ENCODE measurements at places on chromosomes 2 and 18.

- no peak for DNase-seq
Observed at GRCh38 chr2:33859811-33860461, 260.8 kb upstream of the FAM98A start.

DNA sequence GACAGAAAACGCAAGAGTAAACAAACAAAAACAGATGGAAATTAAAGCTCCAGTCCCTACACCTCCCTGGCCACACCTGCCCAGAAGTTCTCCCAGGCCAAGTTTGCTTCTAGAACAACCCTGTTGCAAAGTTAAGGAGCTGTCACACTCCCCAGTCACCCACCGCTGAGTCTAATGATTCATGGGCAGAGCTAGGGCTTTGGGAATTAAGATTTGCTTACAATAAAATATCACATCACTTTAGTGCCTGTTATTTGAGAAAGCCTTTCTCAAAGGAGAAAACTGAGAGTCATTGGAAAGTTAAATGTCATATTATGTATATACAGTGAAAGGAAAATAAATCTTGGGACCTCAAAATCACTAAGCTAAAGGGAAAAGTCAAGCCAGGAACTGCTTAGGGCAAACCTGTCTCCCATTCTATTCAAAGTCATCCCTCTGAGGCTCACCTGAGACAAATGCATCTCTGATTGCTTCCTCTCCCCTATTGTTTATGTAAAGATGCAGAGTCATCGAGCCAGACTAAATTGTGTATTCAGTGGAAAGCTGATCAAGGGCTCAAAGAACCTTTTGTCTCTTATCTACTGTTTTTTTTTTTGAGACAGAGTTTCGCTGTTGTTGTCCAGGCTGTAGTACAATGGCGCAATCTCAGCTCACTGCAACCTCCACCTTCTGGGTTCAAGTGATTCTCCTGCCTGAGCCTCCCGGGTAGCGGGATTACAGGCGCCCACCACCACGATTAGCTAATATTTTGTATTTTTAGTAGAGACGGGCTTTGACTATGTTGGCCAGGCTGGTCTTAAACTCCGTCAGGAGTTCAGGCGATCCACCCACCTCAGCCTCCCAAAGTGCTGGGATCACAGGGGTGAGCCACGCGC is 2.8 kb downstream of the CRYGB start:
- DNase-seq, result no peak

DNA sequence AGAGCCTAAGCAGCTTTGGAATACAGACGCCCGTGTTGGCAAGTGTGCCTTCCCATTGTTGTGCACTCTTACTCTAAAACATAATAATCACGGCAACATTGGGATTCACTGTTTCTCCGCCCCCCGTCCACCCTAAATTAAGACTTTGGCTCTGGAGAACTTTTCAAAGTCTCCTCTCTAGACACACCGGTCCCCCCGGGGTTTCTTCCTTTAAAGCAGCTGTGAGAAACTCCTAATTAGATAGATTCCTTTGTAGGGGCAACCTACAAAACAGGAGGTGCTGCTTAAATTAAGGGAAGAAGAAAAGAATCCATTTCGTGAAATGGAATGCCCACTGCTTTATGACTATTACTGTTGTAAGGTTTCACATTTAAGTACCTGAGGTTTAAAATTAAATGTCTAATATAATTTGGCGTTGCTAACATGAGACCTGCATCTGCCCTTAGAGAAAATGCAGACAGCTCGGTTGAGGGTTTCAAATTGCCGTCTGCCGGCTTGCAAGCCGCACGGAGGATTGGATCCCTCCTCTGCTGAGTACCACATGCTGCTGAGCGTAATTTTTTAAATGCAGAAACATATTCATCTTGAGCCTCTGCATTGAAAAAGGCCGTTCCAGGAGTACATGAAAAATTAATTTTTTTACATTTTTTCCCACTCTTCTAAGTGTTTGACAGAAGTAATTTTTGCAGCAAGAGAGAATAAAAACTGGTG is 233.3 kb downstream of the GBX2 start:
- DNase-seq, result no peak

DNA sequence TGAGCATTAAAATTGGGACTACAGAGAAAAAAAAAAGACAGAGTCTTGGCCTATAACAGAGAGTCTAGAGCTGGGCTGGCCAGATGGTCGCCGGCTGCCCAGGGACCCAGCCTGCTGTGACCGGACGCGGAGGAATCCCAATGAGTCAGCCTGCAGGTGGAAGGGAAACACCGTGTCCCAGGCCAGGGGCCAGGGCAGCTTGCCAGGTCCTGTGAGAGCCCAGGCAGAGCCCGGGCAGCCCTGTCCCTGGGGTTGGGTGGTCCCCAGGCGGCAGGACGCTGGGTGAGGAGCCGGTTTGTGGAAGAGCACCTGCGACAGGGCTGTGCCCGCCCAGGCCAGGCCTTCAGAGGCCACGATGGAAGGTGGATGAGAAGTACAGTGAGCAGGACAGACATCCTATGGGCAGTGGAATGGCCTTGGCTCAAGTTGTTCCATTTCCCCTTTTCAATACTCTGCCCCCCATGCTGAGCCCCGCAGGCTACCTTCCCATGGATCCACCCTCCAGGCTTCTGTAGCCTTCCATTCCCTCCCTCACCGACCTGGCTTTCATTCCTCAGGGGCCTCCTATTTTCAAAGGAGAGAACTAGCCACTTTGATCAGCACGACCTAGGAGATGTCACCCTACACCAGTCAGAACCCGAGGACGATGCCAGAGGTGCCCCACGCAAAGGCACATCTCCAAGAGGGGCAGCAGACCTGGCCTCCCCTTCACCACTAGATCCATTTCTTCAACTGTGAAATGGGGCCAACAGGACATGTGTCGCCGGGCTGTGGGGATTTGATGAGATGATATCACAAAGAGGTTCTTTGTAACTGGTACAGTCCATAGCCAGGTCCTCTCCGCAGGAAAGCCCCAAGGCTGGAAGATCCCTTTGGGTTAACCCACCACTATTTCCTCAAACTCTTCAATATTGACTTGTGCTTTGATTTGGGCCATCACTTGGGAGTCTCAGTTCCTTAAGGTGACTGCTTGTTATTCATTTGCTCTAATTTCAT is 87.5 kb downstream of the POLR1A start:
- no peak for DNase-seq

- DNase-seq, result no peak
Observed at GRCh38 chr2:216214768-216215167, 105.6 kb downstream of the XRCC5 start.

DNA sequence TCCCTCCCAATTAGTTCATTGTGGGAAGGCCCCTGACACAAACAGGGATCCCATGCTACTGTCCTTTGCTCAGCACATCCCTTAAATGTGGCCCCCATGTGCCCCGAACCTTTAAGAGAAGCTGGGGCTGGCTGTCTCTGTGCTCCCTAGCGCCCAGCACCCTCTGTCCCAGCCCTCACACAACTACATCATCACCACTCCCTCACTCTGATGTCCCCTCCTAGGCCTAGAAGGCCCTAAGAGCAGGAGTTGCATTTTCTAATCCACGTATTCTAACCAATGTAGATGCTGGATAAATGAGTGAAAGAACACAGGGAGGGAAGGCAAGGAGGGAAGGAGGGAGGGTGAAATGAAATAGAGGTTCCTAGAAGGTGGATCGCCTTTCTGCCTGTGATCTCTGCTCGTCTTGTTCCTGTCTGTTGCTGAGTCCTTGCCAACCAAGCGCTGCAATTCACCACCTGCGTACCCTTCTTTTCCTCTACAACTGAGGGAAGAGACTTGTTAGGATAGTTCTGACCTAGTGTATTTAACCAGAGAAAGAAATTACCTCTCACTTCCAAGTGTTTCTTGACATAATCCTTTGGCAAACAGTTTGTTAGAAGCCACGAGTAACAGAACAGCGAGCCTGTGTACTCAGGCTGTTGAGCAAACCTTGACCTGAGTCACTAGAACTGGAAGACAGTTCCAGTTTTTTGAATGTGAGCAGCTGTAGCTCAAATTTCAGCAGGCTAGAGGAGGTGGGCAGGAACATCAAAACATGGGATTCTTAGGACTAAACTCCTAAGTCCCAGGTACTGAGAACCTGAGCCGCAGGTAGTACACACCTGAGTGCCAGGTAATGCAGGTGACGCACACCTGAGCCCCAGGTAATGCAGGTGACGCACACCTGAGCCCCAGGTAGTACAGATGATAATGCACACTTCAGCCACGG is 181.5 kb upstream of the ID2 start:
- no peak for DNase-seq

DNA sequence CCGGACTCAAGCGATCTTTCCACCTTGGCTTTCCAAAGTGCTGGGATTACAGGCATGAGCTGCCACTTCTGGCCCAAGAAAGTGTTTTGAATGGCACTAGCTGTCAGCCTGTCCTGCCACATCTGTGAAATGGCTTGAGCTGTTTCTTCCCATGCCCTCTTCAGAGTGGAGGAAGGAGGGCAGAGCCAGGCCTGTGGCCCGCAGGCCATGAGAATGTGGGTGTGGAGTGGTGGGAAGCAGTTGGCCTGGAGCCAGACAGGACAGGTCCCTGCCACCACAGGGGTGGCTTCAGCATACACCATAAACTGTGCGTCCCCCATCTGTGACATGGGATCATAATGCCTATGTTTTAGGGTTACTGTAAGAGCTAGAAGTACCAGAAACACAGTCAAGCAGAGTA is 6.5 kb downstream of the SLC66A3 start:
- no peak for DNase-seq

DNA sequence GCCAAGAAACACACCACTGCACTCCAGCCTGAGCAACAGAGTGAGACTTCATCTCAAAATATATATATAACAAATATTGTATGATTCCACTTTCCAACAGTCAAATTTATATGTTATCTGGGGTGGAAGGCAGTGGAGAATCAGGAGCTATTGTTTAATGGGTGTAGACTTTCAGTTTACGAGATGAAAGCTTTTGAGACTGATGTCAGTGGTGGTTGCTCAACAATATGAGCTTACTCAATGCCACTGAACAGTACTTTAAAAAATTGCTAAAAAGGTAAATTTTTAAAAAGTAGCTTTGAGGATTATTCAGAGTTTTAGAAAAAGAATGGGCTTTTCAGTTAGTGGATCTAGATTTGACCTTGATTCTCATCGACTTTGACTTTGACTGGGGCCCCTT is 105.9 kb upstream of the ST6GAL2 start:
- DNase-seq, result no peak

- DNase-seq, result no peak
Observed at GRCh38 chr2:62415019-62415431, 91.0 kb downstream of the TMEM17 start.

GRCh38 chr2:160077912-160078810 is 15.7 kb upstream of the PLA2R1 start:
- no peak for DNase-seq

DNA sequence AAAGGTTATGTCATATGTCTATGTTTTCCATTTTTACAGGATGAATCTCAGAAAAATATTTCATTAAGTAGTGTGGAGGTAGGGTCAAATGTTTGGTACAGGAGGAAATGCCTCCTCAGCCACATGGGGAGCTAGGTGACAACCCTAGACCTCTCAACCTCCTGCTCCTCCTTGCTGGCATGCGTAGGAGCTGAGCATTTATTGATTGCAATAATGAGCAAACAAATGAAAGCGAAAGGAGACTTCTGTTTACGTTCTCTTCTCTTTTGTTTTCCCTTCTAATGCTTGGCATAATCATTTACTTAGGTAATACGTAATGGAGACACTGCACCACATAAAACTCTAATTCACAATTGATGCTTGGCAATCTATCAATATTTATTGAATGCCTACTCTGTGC is 95.1 kb upstream of the CCBE1 start:
- DNase-seq, result no peak

DNA sequence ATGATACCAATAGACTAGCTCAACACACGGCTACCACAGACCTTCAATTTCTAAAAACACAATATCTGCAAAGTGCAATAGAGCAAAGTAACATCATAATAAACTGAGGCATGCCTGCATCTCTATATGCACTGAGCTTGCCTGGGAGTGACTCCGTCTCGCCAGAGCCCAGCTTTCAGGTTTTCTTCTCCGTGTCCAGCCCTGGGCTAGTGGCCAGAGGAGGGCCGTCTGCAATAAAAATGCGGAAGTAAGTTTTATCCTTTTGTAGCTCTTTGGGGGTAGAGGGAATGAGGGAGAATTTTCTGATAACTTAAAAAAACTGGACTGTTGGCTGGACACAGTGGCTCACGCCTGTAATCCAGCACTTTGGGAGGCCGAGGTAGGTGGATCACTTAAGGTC is 41.0 kb upstream of the GPR17 start:
- no peak for DNase-seq

- no peak for DNase-seq
Observed at GRCh38 chr2:21590026-21590690, 466.4 kb downstream of the TDRD15 start.

GRCh38 chr2:106106622-106107508 is 87.2 kb downstream of the UXS1 start:
- no peak for DNase-seq

DNA sequence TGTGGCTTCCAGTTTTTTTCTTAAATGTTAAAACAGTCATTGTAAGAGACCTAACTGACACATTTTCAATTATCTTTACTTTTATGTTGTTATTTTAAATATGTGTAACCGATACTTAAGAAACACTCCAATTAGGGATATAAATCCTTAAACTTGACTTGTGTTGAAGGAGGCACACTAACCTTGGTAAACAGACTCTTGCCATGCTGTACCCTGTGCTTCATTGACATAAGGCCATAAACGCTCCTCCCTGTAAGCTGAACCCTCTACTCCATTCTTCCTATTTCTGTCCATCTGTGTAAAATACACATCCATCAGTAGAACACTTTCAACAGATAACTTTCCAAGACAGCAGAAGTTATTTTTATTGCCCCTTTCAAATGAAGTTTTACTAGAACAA is 780.5 kb upstream of the FAM98A start:
- no peak for DNase-seq

GRCh38 chr2:174771631-174772471 is 7.6 kb upstream of the CHRNA1 start:
- DNase-seq, result no peak

DNA sequence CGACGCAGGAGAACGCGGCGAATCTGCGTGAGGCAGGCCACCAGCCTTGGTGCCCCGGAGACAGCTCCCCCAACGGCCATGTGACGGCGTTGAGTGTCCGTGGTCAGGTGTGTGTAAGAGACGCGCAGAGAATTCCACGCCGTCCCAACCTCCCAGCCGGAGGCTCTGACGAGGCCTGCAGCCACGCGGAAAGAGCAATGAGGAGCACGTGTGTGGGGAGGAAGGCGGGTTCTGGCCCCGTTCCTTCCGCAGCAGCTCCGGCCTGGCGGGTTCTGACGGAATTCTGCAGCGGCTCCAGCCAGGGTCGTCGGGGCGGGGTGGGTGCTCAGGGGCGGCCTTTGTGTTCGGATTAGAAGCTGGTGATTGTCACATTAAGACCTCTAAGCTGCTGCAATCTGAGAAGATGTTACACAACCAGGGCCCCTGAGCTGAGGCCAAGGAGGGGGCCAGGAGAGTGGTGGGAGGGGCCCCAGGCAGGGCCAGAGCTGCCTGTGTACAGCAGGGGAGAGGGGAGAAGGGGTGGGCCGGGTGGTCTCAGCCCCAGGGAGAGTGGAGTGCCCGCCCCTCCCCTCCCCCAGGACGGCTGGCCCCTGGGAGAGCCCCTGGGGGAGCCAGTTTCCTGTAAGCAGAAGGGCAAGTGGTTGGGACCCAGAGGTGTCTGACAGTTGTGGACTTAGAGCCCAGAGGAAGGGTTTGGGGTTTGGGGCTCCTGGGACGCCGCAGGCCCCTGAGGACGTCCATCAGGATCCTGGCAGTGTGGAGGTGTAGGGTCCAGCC is 5.1 kb upstream of the GAL3ST2 start:
- DNase-seq, result no peak

GRCh38 chr2:241315879-241316631 is at the start of gene SEPTIN2:
Gene SEPTIN2, plus strand, starts transcription at chr2:241315925. Its CDS starts 8,308 bp downstream, at chr2:241324233.
- peak; percentile 59 for DNase-seq
